ENCODE measurements at places on chromosomes 1 and 21.

DNA sequence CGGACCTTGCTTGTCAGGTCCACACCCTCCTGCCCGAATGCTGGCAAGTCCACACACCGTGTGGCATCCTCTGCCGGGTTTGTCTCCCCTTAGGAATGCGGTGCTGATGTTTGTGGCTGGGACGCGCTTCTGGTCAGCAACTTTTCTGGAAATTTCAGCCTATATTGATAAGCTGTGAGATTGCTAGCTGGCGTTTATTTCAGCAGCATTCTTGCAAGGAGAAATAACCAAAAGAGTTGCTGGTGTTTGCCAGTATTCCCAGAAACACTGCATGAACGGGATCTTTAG, 601 bp downstream of the CEPT1 start:
- no peak for DNase-seq

- DNase-seq: no peak
Observed at GRCh38 chr1:29426701-29427279, 190.5 kb downstream of the PTPRU start.

- DNase-seq: no peak
Observed at GRCh38 chr1:47585141-47585902, 147.5 kb downstream of the FOXD2 start.

DNA sequence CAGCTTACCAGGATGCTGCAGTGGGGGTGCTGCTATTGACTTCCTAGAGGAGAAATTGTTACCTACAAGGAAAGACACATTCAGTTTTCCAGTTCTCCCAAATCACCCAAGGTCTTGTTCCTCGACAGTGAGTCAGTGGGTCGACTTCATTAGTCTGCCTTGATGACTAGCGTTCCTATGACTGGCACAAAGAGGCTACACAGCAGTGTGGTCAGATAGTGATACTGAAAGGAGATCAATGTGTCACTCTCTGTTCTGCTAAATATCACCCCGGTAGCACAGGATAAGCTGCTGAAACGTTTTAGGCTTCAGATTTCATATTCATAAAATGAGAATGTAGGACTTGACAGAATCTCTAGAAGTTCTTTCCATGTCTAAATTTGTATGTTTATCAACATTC, 357.4 kb downstream of the LMX1A start:
- DNase-seq: no peak

DNA sequence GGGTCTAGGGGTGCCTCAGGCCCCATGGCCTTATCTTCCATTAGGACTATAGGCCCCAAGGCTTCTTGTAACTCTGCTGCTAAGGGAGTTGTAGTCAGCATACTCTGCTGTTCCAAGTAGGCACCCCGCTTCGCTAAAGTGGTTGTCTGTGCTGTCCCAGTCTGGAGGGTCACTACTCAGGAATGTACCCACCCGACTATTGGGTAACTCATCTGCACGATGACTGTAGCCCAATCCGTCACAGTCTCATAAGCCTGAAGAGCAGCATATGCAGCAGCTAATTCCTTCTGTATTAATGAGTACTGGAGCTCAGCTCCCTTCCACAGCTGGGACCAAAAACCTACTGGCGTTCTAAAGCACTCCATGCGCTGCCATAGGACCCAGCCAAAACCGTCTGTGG, 111.0 kb downstream of the GDAP2 start:
- DNase-seq: no peak

- no peak for DNase-seq
Observed at GRCh38 chr1:59520194-59520593, 223.3 kb downstream of the FGGY start.

GRCh38 chr1:232048481-232048880, 421.9 kb downstream of the DISC1 start:
- DNase-seq: no peak

DNA sequence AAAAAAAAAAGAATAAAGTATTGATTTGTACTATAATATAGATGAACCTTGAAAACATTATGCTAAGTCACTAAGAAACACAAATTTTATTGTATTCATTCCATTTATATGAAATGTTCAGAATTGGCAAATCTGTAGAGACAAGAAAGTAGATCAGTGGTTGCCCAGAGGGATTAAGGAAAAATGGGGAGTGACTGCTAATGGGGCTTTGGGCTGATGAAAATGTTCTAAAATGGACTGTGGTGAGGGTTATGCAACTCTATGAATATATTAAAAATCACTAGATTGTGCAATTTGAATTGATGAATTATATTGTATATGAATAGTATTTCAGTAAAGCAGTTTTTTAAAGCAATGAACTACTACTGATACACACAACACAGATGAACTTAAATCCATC, 10.0 kb downstream of the GDAP2 start:
- no peak for DNase-seq

DNA sequence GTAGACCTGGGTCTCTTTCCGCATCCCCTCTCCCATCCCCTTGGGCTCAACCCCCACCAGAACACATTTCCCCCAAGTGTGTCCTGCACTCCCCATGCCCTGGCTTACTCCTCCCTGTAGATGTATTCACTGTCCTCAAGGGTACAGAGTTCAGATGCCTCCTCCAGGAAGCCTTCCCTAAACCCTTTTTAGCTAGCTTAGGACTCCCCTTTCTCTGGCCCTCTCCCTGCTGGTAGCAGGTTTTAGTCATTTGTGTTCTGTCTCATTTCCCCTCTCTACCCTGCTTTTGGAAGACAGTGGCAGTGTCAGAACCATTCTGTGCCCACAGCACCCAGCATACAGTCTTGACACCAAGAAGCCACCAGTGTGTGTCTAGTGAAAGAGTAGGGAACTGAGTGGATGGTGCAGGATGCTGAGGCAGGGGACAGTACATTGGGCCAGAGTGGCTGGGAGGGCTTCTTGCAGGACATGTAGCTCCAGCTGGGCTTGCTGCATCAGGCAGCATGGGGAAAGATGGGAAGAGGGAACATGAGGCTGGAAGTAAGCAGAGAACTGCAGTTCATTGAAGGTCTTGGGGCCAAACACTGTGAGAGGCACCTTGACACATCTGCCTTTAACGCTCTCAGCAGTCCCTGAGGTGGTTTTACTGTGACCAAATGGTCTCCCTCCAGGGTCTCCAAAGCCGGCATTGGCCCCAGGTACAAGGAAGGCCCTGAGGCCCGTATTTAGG, 2.5 kb downstream of the FOXO6 start:
- no peak for DNase-seq

DNA sequence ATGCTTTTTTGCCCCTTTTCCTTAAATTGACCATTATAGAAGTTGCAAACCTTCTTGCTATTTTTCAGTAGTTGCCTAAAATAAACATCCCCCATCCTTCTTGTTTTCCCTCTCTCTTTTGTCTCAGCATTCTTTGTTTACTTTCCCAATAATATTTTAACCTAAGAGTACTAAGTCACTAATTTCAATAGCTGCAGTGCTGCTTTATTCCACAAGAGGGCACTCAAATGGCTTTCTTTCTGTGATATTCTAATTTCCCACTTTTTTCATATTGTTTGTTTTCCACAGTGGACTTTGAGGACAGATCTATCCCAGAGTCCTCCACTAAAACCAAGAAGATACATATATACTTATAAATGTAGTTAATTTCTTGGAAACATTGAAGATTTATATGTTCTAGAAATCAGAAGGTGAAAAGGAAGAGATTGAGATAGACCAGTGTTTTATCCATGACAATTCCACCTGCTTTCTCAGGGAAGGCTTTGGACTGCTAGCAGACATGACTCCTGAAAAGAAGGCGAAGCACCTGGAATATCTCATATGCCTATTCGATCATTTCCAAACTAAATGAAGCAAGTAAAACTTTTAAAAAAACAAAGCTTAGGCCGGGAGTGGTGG, 104.8 kb upstream of the GRIK1 start:
- DNase-seq: peak; percentile 36

GRCh38 chr1:62117018-62117750, 77.5 kb upstream of the L1TD1 start:
- no peak for DNase-seq

DNA sequence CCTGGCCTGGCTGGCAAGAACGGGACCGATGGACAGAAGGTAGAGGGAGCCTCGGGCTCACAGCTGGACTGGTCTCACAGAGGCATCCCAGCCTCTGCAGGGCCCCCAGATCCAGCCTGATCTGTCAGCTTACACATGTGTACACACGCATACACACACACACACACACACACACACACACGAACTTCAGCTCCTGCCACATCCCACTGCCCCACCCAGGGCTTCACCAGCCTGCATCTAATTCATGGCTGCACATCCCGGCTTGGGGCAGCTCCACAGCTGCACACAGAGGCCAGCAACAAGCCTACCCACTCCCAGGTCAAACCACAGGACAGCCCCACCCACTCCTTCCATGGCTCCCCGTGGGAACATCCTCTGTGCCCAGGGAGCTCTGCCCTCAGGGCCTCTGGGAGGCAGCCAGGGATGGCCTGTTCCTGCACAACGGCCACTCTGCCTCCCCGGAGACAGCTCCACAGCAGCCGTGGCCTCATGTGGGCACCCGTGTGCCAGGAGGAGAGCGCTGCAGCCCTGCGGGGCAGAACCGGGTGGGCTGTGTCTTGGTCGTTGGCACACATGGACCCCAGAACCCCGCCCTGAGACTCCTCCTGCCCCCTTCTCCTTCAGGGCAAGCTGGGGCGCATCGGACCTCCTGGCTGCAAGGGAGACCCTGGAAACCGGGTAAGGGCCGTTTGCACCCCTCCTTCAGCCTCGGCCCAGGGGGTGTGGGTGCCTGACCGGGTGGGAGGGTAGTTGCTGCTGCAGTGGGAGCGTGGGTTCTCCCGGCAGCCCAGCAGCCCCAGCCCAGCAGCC, 19.1 kb downstream of the COL6A2 start:
- no peak for DNase-seq

DNA sequence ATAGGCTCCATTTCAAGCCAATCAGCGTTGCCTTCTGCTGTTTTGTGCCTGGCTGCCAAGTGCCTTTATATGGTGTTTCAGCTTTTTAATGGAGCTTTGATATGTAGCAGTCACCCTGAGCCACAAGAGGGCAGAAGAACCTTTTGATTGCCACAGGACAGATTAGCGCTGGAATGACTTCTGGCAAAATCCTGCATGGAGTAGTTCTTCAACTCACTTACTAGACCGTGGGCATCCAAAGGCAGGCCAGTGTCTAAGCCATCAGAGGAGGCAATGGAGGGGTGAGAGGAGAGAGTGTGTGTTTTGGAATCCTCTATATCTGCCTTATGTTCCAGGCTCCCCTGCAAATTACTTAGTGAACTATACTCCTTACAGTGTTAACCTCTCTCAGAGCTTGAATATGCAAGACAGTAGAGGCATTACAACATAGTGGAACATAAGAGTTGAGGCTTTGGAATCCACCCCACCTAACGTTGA, 56.2 kb downstream of the ST3GAL3 start:
- DNase-seq: peak; percentile 93

DNA sequence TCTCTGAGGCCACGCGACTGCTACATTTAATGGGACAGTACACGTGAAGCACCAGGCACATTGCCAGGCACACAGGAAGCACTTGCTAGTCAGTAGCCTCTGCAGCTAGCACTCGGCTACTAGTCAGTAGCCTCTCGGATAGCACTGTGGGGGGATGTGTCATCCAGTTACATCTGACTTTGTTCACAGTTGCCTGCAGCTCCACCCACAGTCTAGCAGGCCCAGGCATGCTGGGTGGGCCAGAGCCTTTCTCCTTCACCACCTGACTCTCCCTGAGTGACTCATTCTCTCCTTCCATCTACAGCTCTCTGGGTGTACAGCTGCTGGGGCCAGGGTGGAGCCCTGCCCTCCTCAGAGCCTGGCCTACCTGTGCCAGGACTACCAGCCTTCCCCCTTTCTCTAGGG, 51.5 kb downstream of the PTPRF start:
- peak; percentile 96 for DNase-seq

DNA sequence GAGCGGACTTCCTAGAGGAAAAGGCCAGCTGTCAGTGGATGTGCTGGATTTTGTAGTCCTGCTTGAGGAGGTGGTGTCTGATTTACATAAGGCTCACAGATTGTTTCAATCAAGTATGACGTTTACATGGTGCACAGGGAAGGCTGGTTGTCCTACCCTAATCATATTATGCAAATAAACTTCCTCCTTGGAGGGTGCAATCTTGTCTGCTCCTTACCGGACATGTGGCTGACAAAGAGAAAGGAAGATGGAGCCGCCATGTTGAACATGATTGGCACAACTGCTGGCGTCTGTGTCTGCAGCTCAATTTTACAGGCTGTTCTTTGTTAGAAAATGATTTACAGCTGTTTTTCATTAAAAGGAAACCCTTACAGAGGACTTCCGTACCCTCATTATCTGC, 1656.1 kb downstream of the KCNT2 start:
- DNase-seq: no peak

DNA sequence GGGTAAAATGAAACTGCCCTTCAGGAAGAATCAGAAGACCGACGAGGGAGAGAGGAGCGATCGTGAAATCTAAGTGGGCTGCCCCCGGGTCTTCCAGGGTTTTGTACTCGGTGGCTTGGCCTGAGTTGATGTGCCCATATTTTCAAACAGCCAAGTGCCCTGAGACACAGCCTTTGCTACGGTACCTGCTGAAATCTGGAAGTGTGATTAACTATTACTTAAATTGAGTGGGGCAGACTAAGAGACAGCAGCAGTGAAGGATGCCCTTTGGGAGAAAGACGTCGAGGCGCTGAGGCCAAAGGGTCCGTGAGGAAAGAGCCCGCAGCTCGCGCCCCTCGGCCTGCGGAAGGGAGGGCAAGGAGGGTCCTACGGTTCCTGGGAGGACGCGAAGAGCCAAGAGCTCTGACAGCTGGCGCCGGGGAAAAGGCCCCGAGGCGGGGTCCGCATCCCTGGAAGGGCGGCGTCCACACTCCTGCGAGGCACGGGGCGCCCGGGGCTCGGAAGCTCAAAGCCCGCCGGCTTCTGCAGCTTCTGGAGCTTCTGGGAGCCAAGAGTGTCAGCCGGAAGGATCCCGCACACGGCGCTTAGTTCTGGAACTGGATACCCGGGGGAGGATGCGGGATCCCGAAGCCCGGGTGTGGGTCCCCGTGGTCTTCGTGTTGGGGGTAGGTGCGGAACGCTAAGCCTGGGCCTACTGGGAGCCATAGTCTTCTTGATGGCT, 15.4 kb upstream of the RNU1-4 start:
- peak; percentile 9 for DNase-seq

- no peak for DNase-seq
Observed at GRCh38 chr1:157495285-157495684, 57.0 kb downstream of the FCRL5 start.

GRCh38 chr21:38930853-38931252, 125.1 kb downstream of the ETS2 start:
- no peak for DNase-seq

GRCh38 chr21:15308333-15308732, 243.5 kb upstream of the NRIP1 start:
- no peak for DNase-seq

DNA sequence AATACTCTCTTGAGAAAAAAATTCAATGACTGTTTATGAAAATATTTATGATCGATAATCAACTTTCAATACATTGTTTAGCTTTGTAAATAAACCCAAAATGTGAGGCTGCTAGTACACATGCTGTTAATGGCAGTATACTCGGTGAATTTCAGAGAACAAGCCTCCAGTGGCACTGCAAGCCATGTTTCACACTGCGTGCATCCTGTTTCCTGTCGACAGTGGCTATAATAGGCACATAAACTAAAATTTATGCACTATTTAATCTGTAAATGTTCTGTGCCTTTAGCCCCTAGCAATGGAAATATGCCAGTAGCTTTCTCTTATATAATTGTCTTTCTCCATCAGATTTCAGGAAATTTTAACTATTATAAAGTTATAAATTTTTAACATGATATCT, 26.3 kb upstream of the RGS18 start:
- DNase-seq: no peak
